ENCODE measurements at places on chromosomes 1 and 21.

DNA sequence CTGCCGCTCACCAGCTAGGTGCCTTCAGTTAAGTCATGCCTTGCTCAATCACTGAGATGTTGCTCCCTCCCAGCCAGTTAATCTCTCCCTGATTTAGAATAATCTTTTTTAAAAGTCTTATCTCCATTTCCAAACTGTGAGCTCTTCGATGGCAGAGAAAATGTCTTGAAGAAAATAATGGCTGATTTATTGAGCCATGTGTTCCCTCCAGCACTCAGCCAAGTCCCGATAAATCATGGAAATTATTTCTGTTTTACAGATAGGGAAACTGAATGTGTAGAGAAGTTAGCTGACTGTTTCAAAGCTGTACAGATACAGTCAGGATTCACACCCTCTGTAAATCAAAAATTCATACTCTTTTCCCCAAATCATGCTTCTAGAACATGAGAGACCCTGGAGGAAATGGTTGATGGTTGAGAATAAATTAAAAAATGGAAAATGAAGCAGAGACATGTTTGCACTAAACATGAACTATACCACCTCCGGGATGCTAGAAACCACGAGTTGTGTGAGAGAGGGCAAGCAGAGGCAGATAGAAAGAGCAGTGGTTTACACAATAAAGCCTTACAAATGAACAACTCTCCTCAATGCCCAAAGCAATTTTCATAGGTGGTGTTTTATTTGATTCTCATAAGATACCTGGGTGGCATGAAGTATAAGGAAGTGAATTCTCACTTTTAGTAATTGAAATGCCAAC is 376.4 kb downstream of the PLPP3 start:
- DNase-seq: no peak

DNA sequence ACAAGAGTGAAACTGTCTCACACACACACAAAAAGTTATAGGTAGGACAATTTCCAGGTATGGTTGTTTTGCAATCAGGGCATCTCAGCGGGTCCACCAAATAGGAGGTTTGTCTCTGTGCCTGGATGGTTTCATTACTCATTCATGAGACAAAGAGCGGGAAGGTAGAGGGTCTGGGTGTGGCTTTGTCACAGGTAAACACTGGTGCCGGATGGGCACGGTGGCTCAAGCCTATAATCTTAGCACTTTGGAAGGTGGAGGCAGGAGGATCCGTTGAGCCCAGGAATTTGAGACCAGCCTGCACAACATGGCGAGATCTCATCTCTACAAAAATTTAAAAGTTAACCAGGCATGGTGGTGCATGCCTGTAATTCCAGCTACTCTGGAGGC is 16.3 kb upstream of the ERVH48-1 start:
- no peak for DNase-seq

DNA sequence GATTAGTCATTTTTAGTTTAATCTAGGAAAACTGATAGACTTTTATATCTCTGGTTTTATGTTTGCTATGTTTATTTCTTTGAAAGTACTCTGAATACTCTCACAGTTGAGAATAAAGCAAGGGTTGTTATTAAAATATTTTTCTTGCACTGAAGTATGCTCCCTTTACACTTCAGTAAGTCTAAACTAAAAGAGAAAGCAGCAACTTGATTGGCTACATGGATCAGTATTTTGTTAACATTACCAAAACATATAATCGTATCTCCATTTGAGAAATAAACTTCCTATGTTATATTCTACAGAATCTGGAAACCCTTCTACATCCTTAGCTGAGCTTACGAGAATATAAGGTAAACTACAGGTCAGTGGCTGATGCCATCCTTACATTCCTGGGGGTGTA is 149.5 kb upstream of the HP1BP3 start:
- DNase-seq: no peak

- peak; percentile 75 for DNase-seq
Observed at GRCh38 chr21:36321325-36322082, 1.5 kb downstream of the MORC3 start.

DNA sequence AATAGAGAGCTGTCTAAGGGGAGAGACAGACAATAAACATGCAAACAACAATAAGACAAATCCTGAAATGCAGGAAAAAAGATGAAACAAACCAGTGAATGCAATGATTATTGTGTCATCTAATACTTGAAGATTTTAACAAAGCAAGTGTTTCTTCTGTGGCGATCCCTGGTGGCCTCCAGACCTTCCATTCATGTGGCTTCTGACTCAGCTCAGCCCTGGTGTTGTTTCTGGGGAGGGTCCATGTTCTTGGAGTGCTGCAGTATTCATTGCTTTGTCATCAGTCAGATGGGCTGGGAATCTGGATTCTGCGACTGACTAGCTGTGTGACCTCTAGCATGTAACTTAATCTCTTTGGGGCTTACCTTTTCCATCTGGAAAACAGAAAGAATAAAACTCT is 1.5 kb upstream of the C2CD4D start:
- DNase-seq: no peak

DNA sequence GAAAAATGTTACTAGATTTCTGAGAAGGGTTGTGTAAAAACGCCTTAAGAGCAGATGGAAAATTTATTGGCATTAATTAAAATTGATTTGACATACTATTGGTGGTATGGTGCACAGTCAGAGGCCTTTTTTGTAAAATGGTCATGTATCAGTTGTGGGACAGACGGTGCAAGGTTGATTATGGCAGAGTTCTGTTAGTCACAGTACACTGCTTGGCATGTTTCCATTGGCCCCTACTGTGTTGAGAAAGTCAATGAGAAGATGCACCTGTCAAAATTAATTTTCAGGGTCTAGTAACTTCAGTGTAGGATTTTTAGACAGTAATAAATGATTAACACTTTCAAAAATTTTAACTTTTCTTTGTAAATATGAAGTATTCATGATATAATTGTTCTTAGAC is 4.4 kb downstream of the B3GALT2 start:
- peak; percentile 61 for DNase-seq

DNA sequence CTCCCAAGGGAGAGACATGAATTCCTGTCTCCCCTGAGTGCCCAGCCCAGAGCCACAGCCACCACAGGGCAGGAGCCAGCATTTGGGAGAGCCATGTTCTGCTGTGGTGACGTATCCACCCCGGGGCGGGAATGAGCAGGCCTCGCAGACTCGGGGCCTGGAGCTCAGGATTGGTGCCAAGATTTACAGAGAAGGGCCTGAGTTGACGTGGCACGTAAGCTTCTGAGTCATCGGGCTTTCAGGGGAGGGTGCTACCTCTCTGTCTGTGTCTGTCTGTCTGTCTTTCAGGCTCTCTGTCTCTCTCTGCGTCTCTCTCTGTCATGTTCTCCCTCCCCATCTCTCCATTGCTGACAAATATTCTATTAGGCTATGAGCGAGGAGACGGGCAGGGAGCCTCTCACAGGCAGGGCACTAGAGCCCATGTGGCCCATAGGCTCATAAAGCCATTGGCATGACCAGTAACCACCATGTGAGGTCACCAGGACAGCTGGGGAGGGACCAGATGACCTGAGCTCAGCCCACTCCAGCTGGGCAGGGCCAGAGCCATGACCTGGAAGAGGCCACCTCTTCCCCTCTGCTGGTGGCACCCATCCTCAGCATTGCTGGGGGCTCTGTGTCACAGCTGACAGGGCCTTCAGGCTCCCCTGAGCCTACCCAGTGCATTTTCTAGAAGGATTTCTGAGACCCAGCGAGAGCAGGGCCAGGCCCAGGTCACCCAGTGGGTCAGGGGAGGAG is 300.0 kb upstream of the VAMP3 start:
- DNase-seq: peak; percentile 52

- peak; percentile 2 for DNase-seq
Observed at GRCh38 chr1:110673805-110674336, 869 bp downstream of the KCNA3 start.

DNA sequence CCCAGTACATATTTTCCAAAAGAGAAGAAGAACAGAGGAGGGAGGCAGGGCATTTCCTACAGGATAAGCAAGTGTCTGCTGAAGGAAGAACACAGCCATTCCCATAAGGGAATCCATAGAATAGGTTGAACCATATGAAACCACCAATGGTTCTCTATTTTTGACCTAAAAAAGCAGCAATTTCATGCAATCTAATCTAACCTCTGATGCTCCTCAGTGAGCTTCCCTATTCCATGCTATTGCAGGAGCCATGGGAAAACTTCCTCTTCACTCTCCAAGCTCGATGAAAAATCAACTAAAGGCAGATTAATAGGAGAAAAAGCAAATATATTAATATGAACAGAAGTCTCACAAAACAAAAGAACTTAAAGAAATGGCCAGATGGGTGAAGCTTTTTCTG is 50.5 kb downstream of the SIPA1L2 start:
- no peak for DNase-seq

- no peak for DNase-seq
Observed at GRCh38 chr1:161981735-161982506, 41.7 kb downstream of the OLFML2B start.

DNA sequence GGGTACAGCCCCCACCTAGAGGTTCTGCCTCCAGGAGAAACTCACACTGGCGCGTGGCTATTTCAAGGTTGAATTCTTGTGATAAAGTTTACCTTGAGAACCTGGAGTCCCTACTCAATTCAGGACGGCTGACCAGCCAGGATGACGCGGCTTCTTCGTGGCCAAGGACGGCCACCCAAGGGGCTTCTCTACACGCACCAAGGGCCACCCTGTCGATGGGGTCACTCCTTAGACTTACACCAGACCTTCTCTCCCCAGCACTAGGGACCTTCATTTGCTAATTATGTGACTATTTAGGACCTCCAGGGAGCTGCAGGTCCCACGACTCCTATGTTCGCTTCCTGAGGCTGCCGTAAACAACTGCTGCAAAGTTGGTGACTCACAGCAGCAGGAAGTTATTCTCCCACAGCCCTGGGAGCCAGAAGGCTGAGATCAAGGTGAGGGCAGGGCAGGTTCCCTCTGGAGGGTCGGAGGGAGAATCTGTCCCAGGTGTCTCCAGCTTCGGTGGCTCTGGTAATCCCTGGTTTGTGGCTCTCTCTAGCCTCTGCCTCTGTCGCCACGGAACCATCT is 135.9 kb downstream of the NPHP4 start:
- no peak for DNase-seq

DNA sequence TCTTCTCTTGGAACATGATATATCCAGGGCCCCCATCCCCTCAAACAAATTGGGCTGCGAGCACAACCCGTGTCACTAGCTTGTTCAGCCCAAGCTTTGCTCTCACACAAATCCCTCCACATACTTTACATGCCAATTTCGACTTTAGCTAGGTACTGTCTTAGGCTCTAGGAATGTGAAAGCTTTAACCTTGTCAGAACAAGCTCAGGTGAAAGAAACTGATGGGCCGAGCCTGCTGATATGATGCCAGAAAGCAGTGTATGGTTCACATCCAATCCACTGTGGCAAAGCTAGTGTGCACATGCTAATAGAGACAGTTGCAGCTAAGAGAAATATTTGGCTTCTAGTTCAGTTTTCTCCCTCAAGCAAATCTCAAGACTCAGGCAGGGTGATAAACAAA is 79.5 kb downstream of the TNFSF18 start:
- peak; percentile 15 for DNase-seq

GRCh38 chr1:64093941-64094340 is 109.5 kb upstream of the UBE2U start:
- DNase-seq: no peak

DNA sequence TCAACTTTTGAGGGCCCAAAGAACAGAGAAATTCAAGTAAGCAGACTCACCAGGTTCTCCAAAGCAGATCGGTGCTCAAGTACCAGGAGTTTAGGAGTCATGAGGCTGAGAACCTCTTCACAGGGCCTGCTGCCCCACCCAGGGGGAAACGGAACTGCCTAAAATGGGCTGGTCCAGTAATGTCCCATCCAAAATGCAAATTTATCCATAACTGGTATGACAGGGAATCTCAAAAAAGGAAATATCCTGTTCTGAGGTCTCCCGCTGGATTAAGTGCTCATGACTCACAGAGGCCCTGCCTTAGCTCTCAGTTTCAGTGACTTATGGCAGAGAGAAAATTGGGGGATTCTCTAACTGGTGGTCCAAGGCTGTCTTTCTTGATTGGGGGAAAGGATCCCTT is 9.3 kb downstream of the SPRR2G start:
- DNase-seq: no peak

- peak; percentile 93 for DNase-seq
Observed at GRCh38 chr1:227542153-227543120, 20.9 kb upstream of the ZNF678 start.

DNA sequence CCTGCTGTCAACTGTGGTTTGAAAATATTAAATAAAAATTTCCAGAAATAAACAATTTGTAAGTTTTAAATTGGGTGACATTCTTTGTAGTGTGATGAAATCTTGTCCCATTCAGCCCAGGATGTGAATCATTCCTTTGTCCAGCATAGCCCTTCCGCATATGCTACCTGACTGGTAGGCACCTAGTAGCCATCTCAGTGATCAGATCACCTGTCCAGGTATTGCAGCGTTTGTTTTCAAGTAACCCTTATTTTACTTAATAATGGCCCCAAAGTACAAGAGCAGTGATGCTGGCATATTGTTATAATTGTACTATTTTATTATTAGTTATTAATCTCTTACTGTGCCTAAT is 351.6 kb upstream of the B3GALT2 start:
- DNase-seq: no peak

- no peak for DNase-seq
Observed at GRCh38 chr1:111448482-111448917, 556 bp downstream of the WDR77 start.

- DNase-seq: no peak
Observed at GRCh38 chr1:203763505-203763904, 1.5 kb upstream of the LAX1 start.

DNA sequence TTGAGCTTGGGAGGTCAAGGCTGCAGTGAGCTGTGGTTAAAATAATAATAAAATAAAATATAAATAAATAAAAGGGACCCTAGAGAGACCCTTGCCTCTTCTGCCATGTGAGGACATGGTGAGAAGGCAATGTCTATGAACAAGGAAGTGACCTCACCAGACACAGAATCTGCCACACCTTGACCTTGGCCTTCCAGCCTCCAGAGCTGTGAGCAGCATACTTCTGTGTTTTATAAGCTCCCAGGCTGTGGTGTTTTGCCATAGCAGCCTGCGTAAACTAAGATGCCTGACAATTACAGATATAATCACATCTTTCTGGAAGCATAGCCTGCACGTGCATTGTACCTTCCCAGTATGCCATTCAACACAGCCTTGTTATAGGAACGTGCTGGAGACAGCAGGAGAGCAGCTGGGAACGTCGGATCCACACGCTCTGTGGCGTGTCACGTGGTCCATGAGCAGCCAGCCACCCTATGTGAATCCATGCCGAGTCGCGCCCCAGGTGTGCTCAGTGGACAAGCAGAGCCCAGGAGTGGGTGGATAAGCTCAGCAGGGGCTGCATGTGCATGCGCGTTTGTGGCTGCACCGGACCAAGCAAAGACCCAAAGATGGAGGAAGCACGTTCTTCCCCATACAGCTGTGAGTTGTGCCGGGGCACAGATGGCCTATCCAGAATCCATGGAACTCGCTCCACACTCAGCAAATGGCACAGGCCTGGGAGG is 17.8 kb downstream of the WNT9A start:
- DNase-seq: no peak

GRCh38 chr1:10909697-10910680 is 102.5 kb upstream of the TARDBP start:
- no peak for DNase-seq

GRCh38 chr1:165647517-165647916 is 16.5 kb downstream of the MGST3 start:
- DNase-seq: no peak

- no peak for DNase-seq
Observed at GRCh38 chr1:206719169-206719839, 34.6 kb downstream of the MAPKAPK2 start.
